MG63 (cell line): ENCODE measurements at places on chromosomes 3 and 15. TPM values are rescaled to one million over a fixed set of nuclear protein-coding genes. Genes with fewer than 3 reads are reported as not detected.
A peak's percentile ranks its signal among the peaks of the same experiment; 100 is the strongest.

DNA sequence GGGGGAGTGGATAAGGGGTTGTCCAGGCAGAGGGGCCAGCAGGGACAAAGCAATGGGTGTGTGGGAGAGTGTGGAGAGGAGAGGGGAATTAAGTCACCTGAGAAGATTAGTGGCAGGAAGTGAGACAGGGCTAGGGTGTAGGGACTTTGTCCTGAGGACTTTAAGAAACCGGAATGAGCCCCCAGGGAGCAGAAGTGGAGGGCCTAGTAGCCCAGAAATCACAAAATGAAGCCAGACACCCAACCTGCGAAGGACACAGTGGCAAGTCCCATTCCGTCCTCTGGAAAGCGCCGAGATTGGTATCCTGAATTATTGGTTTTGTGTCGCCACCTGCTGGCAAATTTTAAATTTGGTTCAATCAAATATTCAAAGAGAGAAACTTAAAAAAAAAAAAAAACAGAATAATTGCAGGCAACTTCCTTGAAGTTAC is 78.0 kb upstream of the SLC25A36 start:
- DNase-seq: peak; percentile 23

DNA sequence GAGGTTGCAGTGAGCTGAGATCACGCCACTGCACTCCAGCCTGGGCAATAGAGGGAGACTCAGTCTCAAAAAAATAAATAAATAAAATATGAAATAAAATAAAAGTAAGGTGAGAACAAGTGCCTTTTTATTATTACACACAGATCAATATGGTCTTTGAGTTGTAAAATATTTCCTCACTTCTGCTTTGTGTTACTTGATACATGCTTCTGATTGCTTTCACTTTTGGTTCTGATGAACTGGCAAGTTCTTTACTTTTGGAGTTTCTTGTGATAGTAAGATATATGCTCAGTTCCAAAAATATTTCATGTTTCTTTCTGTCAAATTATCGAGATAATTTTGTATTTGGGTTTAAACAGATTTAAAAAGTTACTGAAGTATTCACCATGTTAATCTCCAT is 16.6 kb upstream of the GYG1 start:
- no peak for DNase-seq

- no peak for DNase-seq
Observed at GRCh38 chr15:34987609-34988026, 469 bp downstream of the ZNF770 start.

DNA sequence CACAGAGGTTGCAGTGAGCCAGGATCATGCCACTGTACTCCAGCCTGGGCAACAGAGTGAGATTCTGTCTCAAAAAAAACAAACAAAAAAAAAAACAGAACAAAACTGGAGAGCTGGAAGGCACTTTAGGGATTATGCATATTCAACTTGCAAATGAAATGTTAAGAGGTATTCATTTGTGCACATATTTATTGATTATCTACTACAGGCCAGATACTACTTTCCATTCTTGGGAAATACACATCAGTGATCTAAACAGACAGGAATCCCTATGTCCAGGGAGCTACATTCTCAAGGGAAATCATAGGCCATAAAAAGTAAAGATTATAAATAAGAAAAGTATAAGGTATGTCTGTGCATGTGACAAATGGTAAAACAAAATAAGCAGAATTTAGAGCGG is 322.6 kb downstream of the GABRG3 start:
- no peak for DNase-seq

DNA sequence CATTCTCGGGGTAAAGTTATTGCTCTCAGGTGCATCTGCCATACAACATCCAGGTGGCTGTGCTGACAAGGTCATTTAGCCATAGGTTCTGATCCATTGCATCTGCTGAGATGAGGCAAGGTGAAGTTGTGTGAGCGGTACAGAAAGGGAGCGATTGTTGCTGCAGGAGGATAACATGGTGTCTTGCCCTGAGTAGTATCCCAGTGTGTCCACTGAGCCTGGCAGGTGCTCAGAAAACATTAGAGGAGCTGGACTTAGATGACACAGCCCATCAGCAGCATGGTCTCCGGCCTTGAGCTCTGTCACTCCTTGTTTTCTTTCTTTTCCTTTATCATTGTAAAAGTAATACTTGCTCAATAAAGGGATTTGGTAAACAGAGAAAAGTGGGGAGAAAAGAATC is 161.1 kb upstream of the ATP10A start:
- no peak for DNase-seq

DNA sequence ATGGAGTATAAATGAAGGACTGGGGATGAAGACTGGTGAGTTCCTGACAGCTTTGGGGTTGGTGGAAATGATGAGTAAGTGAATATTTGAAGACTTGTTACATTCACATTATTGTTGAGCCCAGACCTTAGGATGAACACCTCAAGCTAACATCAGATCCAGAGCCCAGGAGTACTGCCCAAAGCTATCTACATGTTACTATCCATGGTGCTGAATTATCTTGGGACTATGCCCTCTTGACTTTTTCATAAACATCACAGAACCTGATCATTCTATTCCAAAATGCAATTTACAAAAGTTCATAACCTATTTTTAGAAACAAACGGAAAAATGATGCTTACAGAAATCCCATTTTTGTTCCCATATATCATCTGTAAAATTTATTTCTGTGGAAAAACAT is 613.3 kb downstream of the TUSC7 start:
- DNase-seq: no peak

DNA sequence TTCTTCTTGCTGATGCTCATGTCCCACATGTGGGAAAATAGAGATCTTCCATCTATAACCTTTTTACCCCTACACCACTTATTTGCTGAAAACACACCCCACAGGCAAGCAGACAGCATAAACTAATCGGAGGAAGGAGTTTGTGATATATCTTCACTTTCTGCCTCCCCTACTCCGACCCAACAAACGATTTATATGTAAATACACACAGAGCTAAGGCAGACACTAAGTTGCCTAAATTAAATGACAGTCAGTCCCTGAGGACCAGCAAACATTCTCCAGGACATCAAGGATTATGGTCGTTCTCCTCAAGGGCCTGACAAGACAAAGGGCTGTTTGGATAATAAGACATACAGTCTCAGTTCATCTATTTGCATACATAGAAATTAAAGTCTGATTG is 552.5 kb downstream of the ROBO1 start:
- no peak for DNase-seq

GRCh38 chr3:48505146-48505545 is 1.2 kb upstream of the SHISA5 start:
- DNase-seq: no peak

GRCh38 chr3:195154111-195154791 is 116.7 kb downstream of the XXYLT1 start:
- DNase-seq: no peak

- DNase-seq: no peak
Observed at GRCh38 chr3:171184372-171184771, 157.9 kb upstream of the SLC2A2 start.

DNA sequence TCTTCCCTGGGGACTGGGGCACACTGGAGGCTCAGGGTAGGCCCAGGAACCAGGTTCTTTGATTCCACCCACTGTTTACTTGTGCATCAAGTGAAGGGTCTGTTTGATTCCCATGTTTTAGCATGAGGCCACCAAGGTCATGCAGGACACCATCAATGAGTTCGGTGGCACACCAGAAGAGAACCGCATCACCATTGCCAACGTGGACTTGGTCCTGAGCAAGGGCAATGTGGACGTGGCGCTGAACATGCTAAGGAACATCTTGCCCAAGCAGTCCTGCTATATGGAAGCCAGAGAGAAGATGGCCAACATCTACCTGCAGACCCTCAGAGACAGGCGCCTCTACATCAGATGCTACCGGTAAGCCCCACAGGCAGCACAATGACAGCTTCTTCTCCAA is 21.5 kb downstream of the TTC21A start:
- no peak for DNase-seq

GRCh38 chr15:28884151-28884940 is 1.4 kb upstream of the APBA2 start:
- DNase-seq: no peak

DNA sequence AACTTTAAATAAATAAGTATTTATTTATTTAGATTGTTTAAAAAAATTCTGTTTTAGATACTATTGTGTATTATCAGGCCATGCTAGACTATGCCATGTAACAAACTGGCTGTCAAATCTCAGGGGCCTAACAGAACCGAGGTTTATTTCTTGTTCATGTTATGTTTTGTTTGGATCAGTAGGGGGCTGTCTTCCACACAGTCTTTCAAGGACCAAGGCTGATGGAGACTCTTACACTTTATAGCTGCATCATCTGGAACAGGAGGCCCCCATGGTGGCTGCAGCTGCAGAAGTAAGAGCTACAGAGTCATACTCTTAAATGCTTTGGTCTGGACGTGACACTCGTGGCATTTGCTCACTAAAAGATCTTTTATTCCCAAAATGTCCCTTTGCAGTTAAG is 33.0 kb upstream of the ARL14 start:
- DNase-seq: no peak

DNA sequence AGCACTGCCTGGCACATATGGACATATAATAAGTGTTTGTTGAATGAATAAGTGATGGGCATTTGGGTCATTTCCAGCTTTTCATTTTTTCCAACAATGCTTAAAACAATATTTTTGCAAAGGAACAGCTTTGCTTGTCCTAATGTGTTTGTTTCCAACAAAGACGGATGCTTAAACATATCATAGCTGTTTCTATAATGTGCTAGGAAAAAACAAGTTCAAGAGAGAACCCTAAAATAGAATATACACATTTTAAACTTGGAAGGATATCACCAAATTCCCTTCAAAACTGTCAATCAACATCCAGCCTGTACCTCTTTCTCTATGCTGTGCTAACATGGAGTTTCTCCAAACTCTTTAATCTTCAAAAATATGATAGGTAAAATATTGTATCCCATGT is 224.5 kb upstream of the WNT5A start:
- DNase-seq: no peak

DNA sequence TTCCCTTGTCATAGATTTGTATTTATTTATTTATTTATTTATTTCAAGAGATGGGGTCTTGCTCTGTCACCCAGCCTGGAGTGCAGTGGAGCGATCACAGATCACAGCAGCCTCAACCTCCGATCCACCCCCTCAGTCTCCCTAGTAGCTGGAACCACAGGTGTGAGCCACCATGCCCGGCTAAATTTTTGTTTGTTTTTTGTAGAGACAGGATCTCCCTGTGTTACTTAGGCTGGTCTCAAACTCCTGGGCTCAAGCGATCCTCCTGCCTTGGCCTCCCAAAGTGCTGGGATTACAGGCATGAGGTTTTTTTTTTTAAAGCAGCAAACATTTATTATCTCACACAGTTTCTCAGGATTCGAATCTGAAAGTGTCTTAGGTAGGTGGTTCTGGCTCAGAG is 2.5 kb downstream of the TTBK2 start:
- no peak for DNase-seq

GRCh38 chr15:93057618-93058017 is 31.4 kb downstream of the RGMA start:
- no peak for DNase-seq

DNA sequence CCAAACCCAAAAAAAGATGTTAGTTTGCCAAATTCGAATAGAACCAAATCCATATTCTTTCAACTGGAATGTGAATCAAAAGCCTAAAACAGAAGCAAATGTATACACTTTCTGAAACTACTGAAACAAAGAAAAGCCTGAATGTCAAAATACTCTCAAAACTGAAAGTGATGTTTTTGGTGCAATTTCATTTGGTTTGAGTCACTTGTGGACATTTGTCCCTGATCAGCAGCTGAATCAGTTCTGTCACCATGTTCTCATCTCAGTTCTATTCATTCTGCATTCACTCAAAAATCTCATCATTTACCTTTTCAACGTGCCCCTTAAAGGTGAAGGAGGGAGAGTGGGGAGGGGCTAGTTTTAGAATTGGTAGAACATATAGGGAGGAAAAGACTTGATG is 266.8 kb downstream of the ABHD5 start:
- no peak for DNase-seq

- no peak for DNase-seq
Observed at GRCh38 chr3:54647721-54648120, 280.1 kb downstream of the LRTM1 start.

DNA sequence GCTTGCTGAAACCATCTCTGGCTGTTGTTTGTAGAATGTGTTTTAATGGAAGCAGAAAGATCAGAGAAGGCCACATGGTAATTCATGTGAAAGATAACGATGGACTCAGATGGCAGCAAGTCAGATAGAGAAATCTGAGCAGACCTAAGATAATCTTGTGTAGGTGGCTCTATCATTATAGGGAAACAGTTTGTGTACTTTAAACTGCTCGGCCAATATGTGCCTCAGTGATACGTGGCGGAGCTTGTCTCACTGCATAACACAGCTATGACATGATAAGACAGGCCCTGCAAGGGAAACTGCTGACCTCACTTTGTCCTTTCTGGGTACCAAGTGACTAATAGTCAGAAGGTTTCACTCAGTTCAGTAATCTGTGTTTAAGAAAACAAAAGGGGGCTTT is 51.0 kb downstream of the MME start:
- no peak for DNase-seq

- DNase-seq: no peak
Observed at GRCh38 chr15:84608707-84609284, 8.0 kb downstream of the ZSCAN2 start.

GRCh38 chr3:72855001-72855400 is 6.8 kb upstream of the SHQ1 start:
- DNase-seq: no peak

- DNase-seq: no peak
Observed at GRCh38 chr3:45599424-45599886, 4.9 kb downstream of the LIMD1 start.

GRCh38 chr3:159416856-159417255 is 571.8 kb upstream of the IL12A start:
- DNase-seq: peak; percentile 48

GRCh38 chr3:117200962-117201361 is 491.4 kb downstream of the TUSC7 start:
- DNase-seq: no peak

DNA sequence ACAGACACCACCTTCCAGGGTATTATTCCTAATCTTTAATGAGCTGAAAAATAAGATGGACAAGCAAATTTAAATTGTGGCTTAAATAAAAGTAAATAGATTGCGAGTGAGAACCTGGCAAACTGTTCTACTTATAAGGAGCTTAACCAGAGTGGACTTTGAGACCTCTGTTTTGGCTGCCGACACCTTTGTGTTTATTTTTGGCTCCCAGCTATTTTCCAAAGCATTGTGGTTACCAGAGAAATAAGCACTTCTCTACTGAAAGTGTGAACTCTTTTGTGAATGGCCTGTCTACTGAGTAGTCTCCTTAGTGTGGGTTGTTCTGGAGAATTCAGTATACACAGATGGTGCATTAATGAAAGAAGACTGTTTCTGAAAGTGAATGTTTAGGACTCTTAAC is 109.4 kb downstream of the ATP8B4 start:
- DNase-seq: no peak

GRCh38 chr3:125163739-125164601 is 48.6 kb downstream of the SLC12A8 start:
- peak; percentile 59 for DNase-seq

GRCh38 chr15:93073465-93073952 is 15.5 kb downstream of the RGMA start:
- DNase-seq: no peak

The DLL4 gene
- not detected in 2 replicates for total RNA-seq

The PRTG gene
- 0.42 and 2.9 TPM in 2 replicates for total RNA-seq

The ZMYND10 gene
- 0.43 TPM in 1 of 2 replicates, not detected in the other for total RNA-seq

The PDCD6IP gene
- 30.3 and 40.1 TPM in 2 replicates for total RNA-seq

The ITGA11 gene
- 41.0 and 63.4 TPM in 2 replicates for total RNA-seq

The GOLGA8Q gene
- 0.43 TPM in 1 of 2 replicates, not detected in the other for total RNA-seq

The C2CD4A gene
- total RNA-seq: not detected in 2 replicates

The POLQ gene
- 4.2 and 7.4 TPM in 2 replicates for total RNA-seq

The ACTC1 gene
- total RNA-seq: not detected in 2 replicates

The CNTN3 gene
- total RNA-seq: 0.07 and 3.7 TPM in 2 replicates

The SERPINI2 gene
- not detected in 2 replicates for total RNA-seq

The INKA1 gene
- 3.2 TPM in 1 of 2 replicates, not detected in the other for total RNA-seq

The GREM1 gene
- total RNA-seq: 27.3 and 30.7 TPM in 2 replicates

The CLDN18 gene
- not detected in 2 replicates for total RNA-seq

The MORC1 gene
- total RNA-seq: not detected in 2 replicates

The DNAJC17 gene
- total RNA-seq: 44.9 and 75.8 TPM in 2 replicates

The RLBP1 gene
- total RNA-seq: not detected in 2 replicates
